ENCODE measurements at places on chromosomes 11 and 22.

DNA sequence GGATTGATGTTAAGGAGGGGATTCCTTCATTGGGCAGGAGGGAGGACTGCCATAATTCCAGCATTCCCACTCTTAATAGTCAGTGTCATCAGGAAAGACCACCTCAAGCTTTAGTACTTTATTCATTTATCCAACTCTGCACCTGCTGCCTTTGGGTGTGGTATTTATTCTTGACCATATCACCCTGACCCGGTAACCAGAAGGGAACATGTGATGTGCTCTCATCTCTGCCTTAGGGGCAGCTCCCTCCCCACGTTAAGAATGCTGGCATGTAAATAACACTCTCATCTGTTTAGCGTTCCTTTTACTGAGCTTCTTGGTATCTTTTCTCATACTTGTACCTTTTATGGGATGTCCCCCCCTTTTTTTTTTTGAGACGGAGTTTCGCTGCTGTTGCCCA lies 7.7 kb downstream of the CAT start:
- DNase-seq: no peak

- DNase-seq: no peak
Measured at GRCh38 chr11:77086521-77087472, 15.8 kb upstream of the OMP start.

DNA sequence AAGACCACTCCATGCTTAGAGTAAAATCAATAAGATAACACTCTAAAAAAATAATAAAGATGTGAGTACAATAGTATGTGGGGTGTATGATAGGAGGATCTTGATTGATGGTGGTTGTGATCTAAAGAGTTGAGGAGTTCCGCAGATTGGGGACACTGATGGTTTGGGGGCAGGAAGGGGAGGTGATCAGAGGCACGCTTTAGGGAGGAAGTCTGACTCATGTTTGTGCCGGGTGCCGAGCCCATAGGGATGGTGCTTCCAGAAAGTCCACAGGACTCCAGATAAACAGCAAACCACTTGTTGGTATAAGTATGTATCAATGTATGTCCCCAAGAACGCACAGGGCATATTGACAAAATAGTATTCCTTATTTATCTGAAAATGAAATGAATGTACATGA lies 27.5 kb downstream of the LINC01488 start:
- DNase-seq: no peak

DNA sequence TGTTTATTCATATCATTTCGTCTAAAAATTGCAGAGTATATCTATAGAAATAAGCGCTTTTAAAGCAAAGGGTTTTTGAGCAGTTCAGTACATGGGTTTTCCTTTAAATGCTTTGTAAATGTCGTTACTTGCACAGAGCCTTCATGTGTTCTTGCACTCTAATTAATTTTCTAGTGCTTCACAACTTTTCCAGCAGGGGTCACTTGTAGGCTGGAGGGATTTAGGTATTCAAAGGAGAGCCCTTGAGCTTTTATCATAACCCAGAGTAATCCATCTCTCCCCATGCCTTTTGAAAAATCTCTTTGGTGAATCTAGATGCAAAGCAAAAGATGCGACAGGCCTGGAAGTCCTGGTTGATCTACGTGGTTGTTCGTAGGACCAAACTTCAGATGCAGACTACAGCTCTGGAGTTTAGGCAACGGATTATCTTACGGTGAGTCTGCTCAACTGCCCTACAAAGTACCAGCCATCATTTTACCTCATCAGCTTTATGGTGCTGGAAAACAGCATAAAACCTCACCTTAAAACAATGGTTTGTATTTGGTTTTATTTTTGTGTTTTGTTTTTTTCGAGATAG lies 60.4 kb downstream of the SFI1 start:
- no peak for DNase-seq

DNA sequence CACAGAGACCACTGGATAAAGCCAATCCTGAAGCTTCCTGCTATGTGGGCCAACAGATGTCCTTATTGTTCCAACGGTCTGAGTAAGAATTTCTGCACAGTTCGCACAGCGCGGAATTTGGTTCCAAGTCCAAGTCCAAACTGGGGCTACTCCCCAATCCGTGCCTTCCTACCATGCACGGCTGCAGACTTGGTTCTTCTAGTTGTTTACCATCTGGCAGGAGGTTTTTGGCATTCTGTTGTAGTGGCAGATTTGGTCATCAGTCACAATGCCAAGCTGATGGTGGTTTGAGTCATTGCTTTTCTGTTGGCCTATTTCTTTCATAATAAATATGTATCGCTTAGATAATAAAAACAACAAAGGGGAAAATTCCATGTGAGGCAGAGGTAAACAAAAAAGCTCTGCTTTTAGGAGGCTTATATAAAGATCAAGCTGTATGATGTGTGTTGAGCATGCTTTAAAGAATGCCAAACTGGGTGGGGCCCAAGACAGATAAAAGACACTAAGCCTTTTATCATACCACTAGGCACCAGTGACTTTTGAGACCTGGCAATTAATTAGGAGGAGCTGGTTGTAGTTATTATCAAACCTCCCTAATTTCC lies 52.5 kb upstream of the SYN3 start:
- DNase-seq: no peak

Data from NCI-H1048 (cell line).